Suppressor macrophage treated with lipopolysaccharide for 4 hours (primary cell): ENCODE measurements at places on chromosomes 4 and X.

DNA sequence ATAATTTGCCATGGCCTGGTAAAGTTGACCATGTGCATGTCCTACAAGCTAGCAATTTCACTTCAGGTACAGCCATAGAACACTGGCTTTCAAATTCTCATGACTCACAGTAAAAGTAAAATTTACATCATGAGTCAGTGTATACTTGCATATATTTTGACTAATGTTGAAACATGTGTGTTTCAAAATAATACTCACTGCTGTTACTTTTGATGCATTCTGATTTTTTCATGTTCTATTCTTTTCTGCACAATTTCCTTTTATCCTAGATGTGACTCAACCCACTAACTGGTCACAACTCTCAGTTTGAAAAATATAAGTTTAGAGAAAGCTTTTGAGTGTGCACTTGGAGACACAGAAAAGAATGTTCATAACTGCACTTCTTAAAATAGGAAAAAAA, 365.7 kb downstream of the FGF13 start:
- no peak for DNase-seq

DNA sequence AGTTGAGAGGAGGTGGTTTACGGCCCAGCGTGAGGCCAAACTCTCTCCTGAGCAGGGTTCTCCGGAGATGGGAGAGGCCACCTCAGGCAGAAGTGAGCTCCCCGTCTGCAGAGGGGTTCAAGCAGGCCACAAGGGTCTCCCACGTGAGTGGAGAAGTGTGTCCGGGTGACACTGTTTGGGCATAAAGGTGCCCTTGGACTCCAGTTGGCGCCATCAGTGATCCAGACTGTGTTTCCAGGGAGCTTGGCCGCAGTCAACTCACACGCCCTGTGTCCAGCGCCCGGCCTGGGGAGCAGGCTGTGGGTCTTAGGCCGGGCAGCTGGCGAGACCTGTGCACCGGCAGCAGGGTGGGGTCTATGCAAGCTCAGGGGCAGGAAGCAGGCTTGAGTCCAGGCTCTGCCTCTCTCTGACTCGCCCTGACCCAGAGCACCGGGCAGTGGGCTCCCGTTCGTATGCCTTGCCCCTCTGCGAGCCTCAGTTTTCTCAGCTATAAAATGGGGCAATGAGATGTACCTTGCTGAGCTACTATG, 24.6 kb upstream of the HTRA3 start:
- DNase-seq: no peak

DNA sequence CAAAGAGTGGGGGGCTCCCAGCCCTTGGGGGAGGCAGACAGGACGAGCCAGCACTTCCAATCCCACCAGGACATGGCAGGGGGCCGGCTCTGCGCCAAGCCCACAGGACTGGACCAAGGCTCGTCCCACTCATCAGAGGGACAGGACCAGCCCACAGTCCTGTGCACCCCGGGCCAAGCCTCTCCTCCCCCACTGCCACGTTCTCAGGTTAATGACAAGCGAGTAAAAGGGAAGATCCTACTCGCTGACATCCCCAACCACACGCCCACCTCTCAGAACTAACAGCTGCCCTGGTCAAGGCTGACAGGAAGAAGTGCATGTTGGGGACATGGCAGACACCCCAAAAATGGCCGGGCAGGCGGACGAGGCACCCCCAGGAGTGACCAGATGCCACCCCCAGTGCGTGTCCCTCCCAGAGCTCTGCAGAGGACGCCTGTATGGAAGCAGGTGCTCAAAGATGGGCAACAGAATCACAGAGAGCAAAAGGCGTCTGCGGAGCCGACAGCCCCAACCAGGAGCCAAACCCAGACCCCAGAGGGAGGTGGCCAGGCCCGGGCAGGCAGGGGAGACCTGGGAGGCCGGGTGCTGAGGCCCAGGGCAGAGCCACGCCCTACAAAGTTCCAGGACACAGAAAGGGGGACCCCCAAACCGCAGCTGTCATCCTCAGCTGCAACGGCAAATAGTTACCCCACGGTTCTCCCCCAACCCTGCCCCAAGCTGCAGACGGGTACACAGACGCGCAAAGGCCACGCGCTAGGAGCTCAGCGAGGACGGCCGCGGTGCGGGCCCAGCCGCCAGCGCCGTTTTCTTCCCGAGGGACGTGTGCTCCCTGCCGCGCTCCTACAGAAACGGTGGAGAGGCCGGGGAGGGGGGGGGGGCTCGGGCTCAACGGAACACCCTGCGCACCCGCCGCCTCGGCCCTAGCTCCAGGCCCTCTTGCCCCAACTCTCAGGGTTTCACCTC, 1.7 kb downstream of the CTBP1 start:
- DNase-seq: peak; percentile 29

GRCh38 chrX:20240201-20240600, 26.5 kb downstream of the RPS6KA3 start:
- DNase-seq: no peak

DNA sequence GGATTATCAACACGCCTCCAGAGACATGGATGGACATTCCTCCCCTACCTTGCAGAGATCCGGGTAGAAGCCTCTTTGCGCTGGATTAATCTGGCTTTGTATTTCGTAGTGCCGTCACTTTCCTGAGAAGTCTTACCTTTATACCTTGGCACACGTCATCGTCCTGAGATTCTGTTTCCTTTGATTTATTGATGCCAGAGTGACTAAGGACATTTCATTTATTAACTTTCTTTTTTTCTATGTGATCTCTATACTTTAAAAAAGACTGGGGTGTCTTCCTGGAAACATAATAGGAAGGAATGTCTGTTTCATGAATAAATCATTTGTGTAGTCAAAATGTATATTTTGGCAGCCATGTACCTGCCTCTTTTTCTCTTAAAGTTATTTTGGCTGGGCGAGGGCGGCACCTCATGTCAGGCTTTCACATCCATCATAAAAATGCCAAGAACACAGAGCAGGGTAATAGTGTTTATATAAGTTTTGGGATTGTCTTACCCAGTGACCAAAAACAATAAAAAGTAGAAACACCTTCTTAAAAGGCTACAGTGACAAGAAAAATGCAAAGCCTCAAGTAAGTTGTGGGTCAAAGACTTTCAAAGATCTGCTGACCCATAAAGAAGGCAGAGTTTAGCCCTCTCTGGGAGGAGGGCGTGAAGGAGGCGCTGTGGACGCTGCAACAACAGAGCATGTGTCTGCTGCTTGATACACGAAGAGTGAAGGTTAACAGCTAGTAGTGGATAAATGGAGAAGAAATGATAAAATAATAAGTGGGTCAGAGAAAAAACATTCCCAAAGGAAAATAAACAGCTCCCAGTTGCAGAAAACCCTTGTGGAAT, 124.4 kb downstream of the SHROOM3 start:
- no peak for DNase-seq

GRCh38 chr4:108205859-108206258, 37.1 kb upstream of the LEF1 start:
- no peak for DNase-seq

DNA sequence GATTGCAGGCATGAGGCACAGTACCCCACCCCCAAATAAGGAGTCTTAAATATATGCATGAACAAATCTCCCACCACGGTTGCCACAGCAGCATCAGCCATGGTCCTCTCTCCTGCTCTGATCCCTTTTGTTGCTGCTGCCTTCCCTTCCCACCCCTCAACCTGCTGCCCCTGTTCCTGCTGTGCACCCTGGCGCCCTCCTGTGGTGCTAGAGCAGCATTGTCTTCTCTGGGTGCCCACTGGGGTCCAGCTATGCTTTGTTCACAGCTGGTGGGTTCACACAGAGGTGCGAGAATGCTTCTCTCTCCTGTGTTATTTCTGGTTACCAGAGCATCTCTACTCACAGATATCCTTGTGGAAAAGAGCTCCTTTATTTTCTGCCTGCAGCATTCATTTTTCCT, 116.2 kb downstream of the GATB start:
- DNase-seq: no peak

- DNase-seq: no peak
Measured at GRCh38 chr4:101870874-101871273, 80.3 kb downstream of the BANK1 start.

DNA sequence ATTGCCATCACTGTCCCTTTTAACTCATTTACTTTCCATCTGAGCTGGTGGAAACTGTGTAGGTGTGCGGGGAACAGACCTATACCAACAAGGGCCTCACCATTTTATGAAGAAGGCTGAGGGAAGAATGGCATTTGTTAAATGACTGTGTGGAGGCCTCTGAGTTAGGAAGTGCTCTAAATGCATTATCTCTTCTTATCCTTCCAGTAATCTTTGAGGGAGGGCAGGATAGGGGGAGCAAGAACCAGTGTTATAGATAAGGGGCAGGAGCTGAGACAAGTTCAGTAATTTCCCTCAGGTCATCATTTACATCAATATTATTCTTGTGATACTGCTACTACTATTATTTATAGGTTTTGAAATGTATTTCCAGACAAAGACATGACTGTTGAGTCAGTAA, 122.4 kb upstream of the PDLIM3 start:
- no peak for DNase-seq

GRCh38 chr4:116016201-116016600, 902.8 kb upstream of the NDST4 start:
- peak; percentile 1 for DNase-seq

GRCh38 chr4:86759298-86759697, 89.9 kb downstream of the SLC10A6 start:
- no peak for DNase-seq

DNA sequence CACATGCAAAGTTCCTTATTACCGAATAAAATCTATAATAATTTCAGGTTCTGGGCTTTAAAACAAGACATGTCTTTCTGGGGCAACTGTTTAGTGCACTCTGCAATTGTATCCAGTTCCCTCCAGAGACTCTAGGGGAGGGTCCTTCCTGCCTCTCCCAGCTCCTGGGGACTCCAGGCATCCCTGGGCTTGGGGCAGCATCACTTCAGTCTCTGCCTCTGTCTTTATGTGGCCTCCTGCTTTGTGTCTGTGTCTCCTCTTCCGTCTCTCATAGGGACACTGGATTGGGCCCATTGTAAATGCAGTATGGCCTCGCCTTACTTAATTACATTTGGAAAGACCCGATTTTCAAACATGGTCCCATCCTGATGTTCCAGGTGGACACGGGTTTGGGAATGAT, 10.9 kb upstream of the ASMTL start:
- DNase-seq: no peak

- DNase-seq: no peak
Measured at GRCh38 chr4:93368968-93369367, 459.6 kb upstream of the ATOH1 start.

DNA sequence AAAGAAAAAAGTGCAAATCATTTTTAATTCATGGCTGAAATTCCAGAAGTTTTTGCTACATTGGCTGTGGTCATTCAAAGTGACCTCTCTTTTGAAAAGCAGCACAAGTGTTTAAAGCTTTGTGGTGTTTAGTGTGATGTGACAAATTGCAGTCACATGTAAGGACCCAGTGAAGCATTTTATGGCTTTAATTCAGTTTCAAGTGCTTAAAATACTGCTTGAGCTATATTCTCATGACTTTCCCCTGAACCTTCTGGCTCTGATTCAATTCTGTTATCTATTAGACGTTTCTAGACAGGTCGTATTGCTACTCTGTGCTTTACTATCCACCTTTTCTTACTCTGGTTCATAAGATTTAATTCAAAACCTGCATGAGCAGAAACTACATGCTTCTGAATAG, 105.8 kb downstream of the FAT4 start:
- no peak for DNase-seq
